Stimulated activated CD4-positive, alpha-beta T cell treated with anti-CD3 and anti-CD28 coated beads, TNF-alpha, amount 100 ng/mL, for 1 hour (primary cell): ENCODE measurements at places on chromosomes 2 and 18.

GRCh38 chr2:20563251-20563650, 87.6 kb downstream of the HS1BP3 start:
- DNase-seq: no peak

GRCh38 chr2:121999264-121999663, 243.8 kb downstream of the TSN start:
- no peak for DNase-seq

- DNase-seq: no peak
These were observed 2.0 kb downstream of the PXDN start for GRCh38 chr2:1742301-1742680.

DNA sequence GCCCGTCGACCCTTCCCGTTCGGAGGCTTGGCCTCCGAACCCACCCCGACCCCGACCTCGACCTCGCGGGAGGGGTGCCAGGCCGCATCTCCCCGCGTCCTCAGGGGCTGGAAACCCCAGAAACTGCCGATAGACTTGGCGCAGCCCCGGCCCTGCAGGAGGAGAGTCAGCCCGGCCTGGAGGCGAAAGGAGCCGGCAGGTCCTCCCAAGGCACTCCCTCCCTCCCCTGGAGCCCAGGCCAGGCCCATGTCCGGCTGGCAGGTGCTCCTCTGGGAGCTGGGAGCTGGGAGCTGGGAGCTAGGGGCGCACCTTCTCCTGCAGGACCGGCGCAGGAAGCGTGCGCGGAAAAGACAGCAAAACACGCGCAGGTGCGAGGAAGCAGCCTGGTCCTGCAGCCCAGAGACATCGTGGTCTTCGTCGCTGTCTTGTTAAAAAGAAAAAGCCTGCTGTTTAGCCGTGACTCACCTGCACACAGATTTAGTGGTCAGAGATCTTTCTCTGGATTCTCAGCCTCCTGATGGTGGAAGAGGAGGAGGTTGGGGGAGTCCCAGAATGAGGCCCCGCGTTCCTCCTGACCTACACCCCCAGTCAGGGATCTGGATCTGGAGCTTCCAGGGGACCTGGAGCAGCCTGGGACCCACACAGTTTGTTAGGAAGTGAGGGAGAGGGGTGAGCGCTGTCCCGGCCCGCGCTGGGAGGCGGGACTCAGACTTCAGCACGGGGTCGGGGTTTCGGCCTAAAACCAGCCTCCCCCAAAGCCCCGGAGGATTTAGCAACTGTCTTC, 660 bp upstream of the MBP start:
- DNase-seq: no peak

GRCh38 chr18:51666763-51667191, 469.3 kb upstream of the MEX3C start:
- DNase-seq: no peak

GRCh38 chr2:181396256-181397123, 60.7 kb upstream of the ITGA4 start:
- no peak for DNase-seq

- DNase-seq: no peak
These were observed 29.9 kb upstream of the PDE1A start for GRCh38 chr2:182456784-182457183.

- no peak for DNase-seq
These were observed 261.0 kb upstream of the SIX3 start for GRCh38 chr2:44680424-44680971.
